ENCODE measurements at places on chromosomes 5 and 9. TPM values are rescaled to one million over a fixed set of nuclear protein-coding genes. Genes with fewer than 3 reads are reported as not detected.

The TXNDC8 gene
- total RNA-seq, result not detected

The SLC25A2 gene
- not detected for total RNA-seq

The PTCD2 gene
- 4.1 TPM for total RNA-seq

The FOXD4L4 gene
- not detected for total RNA-seq

DNA sequence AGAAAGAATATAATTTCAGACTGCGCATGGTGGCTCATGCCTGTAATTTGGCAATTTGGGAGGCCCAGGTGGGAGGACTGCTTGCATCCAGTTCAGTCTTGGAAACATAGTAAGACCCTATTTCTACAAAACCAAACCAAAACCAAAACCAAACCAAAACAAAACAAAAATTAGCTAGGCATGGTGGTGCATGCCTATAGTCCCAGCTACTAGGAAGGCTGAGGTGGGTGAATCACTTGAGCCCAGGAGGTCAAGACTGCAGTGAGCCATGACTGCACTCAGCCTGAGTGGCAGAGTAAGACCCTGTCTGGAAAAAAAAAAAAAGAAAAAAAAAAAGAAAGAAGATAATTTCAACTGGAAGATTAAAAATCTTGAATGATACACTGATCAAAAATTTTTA is 137.0 kb upstream of the ACOT12 start:
- DNase-seq, result no peak

- DNase-seq, result no peak
Observed at GRCh38 chr5:45737153-45737552, 41.0 kb upstream of the HCN1 start.

DNA sequence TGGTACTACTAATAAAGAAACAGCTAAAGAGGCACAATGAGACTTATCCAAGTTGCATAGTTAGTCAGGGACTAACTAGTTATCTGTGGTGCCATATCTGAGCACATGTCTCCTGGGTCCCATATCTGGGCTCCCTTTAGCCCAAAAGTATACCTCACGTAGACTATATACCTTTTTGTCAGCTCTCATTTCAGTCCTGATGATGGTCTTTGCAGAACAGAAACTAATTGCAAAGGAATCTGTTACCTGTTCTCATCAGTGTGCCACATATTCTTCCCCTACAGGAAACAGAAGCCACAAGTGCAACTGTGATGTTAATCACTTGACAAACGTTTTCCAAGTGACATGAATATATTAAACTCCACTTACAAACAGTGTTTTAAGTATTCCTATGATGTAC is 395.2 kb downstream of the KIAA0825 start:
- no peak for DNase-seq

GRCh38 chr9:90838098-90838497 is 36.5 kb downstream of the SYK start:
- DNase-seq, result peak; percentile 8

DNA sequence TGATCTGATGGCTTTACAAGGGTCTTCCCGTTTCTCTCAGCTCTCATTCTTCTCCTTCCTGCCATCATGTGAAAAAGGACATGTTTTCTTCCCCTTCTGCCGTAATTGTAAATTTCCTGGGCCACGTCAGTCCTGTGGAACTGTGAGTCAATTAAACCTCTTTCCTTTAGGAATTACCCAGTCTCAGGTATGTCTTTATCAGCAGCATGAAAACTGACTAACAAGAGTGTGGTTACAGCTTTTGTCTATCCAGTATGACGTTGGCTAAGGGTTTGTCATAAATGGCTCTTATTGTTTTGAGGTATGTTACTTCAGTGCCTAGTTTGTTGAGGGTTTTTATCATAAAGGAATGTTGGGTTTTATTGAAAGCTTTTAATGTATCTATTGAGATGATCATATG is 501.6 kb downstream of the CAAP1 start:
- no peak for DNase-seq

- no peak for DNase-seq
Observed at GRCh38 chr5:168693297-168693696, 114.1 kb upstream of the PANK3 start.

- DNase-seq, result peak; percentile 26
Observed at GRCh38 chr5:169945831-169946261, 34.4 kb downstream of the INSYN2B start.

GRCh38 chr9:122261469-122261881 is 3.2 kb downstream of the RBM18 start:
- peak; percentile 91 for DNase-seq

GRCh38 chr9:107685376-107685775 is 195.8 kb upstream of the KLF4 start:
- DNase-seq, result no peak

DNA sequence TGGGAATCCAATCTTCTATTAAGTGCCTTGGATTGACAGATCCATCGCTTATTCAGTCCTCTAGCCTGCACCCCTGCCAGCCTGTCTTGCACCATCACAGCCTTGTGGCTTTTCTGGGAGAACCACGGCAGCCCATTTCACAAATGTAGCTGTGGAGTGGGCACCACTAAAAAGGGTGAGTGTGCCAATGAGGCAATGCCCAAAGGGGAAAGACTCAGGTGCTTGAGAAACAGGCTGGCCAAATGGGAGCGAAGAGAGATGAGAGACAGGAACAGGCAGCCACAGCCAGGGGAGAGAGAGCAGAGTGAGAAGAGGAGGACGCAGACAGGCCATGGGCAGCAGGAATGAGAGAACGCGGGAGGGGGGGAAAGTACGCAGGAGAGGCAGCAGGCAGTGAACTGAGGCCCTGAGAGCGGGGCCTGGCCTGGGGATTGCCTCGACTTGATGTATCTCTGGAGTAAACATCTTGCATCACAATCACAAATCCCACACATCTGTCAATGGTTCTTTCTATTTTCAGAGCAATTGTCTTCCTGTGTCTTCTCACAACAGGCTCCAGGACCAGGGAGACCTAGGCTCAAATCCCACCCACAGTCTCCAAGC is 173.1 kb downstream of the SYK start:
- DNase-seq, result no peak
